ENCODE measurements at places on chromosomes 2 and 18. TPM values are rescaled to one million over a fixed set of nuclear protein-coding genes. Genes with fewer than 3 reads are reported as not detected.

Gene EFEMP1
- 164 TPM for total RNA-seq

Gene ICA1L
- total RNA-seq: 1.8 TPM

Gene L3MBTL4
- total RNA-seq: under 0.01 TPM

Gene KLHL30
- under 0.01 TPM for total RNA-seq

Gene HOXD8
- total RNA-seq: not detected

Gene CHRND
- not detected for total RNA-seq

Gene FTCDNL1
- total RNA-seq: 0.18 TPM

Gene BMPR2
- 34.7 TPM for total RNA-seq

Gene NAT8
- total RNA-seq: not detected

Gene GPR45
- total RNA-seq: not detected

Gene CTNNA2
- not detected for total RNA-seq

Gene PSD4
- total RNA-seq: 0.36 TPM

Gene SDC1
- 22.0 TPM for total RNA-seq

Gene CHRNA1
- 0.90 TPM for total RNA-seq

Gene KIF1A
- total RNA-seq: under 0.01 TPM

Gene TNFRSF11A
- total RNA-seq: under 0.01 TPM

Gene GPAT2
- total RNA-seq: 0.28 TPM

Gene DGKD
- 6.5 TPM for total RNA-seq

Gene KCNG3
- total RNA-seq: under 0.01 TPM

Gene RIT2
- not detected for total RNA-seq

Gene TUBA4A
- total RNA-seq: 26.1 TPM

Gene MARCO
- not detected for total RNA-seq

Gene CASP8
- 18.6 TPM for total RNA-seq

Gene RAB6C
- total RNA-seq: not detected

Gene FAM117B
- 1.1 TPM for total RNA-seq

Gene CXCR4
- not detected for total RNA-seq

Gene SERPINB5
- total RNA-seq: not detected

Gene ZAP70
- not detected for total RNA-seq

Gene PARD3B
- total RNA-seq: 15.3 TPM

Gene SCTR
- not detected for total RNA-seq

Gene CDH20
- not detected for total RNA-seq

Gene ANO7
- 0.36 TPM for total RNA-seq

Gene SNTG2
- total RNA-seq: 0.56 TPM

Gene RBM43
- 1.6 TPM for total RNA-seq

Gene PRR30
- total RNA-seq: not detected

Gene ADNP2
- 13.9 TPM for total RNA-seq

Gene MSTN
- not detected for total RNA-seq

Gene FNDC4
- total RNA-seq: 7.3 TPM

Gene GRP
- total RNA-seq: not detected

Gene POTEJ
- total RNA-seq: not detected

Gene CRYGC
- total RNA-seq: not detected

Gene PAIP2B
- 0.18 TPM for total RNA-seq

Gene NEB
- total RNA-seq: under 0.01 TPM

Gene ATP6V1B1
- total RNA-seq: not detected

Gene FAM237A
- not detected for total RNA-seq

Gene RSAD2
- not detected for total RNA-seq

Gene REEP1
- total RNA-seq: under 0.01 TPM

Gene NT5C1B
- total RNA-seq: not detected

Gene DAPL1
- total RNA-seq: not detected

Gene IWS1
- 50.0 TPM for total RNA-seq

Gene TMEFF2
- total RNA-seq: 1.4 TPM
